Stimulated activated naive CD8-positive, alpha-beta T cell treated with anti-CD3 and anti-CD28 coated beads, Interleukin-15, amount 100 ng/mL, for 72 hours (primary cell): ENCODE measurements at places on chromosomes 3 and 15.

DNA sequence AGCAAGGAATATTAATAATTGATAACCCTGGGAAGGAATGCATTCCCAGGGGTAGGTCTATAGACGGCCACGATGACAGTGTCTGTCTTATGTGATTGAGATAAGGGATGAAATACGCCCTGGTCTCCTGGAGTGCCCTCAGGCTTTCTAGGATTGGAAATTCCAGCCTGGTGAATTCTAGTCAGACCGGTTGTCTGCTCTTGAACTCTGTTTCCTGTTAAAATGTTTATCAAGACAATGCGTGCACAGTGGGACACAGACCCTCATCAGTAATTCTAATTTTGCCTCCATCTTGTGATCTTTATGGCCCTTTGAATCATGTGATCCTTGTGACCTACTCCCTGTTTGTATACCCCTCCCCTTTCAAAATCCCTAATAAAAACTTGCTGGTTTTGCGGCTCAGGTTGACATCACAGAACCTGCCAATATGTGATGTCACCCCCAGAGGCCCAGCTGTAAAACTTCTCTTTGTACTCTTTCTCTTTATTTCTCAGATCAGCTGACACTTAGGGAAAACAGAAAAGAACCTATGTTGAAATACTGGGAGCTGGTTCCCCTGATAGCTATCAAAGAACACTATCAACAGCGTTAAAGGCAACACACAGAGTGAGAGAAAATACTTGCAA, 183.3 kb downstream of the PDE8A start:
- no peak for DNase-seq

GRCh38 chr15:42056934-42057798, 36.3 kb upstream of the PLA2G4E start:
- DNase-seq, result peak; percentile 56

DNA sequence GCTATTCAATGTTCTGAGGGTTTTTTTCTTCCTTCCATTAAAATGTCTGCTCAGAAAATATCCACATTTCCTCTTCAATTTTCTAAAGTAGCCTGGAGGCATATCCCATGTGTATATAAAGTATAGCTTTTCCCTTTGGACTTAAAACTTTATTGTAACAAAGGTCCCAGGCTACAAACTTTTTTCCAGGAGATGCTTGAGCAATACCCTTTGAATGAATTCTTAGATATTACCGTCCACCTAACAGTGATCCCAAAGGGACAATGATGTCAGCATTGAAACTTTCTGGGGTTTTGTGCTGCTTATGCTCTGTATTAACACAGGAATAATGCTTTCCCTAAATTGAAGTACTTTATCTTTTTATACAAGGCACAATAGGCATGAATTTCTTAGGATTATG, 525.2 kb downstream of the CADM2 start:
- DNase-seq, result no peak

DNA sequence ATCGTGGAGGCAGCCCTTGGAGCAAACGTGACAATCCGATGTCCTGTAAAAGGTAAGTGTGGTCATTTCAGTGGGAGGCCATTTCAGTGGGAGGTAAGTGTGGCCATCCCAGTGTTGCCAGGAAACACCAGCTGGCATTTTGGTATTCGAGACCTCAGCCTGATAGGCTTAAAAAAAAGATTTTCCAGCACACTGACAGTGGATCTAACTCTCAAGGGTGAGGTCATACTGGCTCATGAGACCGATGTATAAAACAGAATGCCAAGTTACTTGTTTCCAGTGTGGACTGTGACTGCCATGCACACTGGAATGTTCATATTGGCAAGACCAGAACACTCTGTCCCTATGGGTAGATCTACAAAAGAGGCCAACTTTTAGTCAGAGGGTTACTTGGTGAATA, 244.4 kb upstream of the GOLGA6L4 start:
- DNase-seq, result no peak

DNA sequence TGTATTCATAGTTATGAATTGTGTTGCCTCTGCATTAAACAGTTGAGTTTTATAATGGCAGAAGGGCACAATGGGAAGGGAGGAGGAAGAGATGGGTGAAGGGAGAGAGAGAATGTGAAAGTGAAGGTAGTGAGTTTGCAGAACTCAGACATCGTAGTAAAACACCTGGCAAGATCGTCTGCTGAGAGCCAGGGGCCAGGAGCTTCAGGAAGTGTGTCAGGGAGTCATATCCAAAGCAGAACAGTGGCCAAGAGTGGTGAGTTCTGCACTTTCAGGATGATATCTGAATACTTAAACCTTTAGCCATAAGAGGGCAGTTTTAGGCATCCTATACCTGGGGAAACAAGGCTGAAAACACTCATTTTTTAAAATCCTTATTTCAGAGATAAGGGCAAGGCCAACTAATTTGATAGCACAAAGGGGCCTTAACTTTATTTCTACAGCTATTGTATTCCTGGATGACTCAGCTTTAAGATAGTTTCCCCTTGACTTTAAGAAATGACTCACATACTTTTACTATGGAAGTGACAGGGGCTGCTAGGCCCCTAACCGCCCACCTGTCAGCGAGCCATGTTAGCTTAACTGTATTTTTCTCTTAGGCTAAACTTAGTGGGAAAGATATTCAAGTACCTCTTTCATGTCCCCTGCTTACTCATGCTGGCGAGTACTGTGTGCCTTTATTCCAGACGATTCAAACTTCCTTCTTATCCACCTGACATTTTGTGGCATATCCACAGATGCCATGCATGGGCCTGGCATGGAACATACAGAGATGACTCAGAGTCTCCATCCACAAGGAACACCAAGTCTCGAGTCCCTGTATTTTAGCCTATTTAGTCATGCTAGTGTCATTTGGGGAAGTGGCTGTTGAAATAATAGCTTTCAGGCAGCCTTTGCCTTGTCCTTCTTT, 53.9 kb downstream of the RLBP1 start:
- peak; percentile 20 for DNase-seq

DNA sequence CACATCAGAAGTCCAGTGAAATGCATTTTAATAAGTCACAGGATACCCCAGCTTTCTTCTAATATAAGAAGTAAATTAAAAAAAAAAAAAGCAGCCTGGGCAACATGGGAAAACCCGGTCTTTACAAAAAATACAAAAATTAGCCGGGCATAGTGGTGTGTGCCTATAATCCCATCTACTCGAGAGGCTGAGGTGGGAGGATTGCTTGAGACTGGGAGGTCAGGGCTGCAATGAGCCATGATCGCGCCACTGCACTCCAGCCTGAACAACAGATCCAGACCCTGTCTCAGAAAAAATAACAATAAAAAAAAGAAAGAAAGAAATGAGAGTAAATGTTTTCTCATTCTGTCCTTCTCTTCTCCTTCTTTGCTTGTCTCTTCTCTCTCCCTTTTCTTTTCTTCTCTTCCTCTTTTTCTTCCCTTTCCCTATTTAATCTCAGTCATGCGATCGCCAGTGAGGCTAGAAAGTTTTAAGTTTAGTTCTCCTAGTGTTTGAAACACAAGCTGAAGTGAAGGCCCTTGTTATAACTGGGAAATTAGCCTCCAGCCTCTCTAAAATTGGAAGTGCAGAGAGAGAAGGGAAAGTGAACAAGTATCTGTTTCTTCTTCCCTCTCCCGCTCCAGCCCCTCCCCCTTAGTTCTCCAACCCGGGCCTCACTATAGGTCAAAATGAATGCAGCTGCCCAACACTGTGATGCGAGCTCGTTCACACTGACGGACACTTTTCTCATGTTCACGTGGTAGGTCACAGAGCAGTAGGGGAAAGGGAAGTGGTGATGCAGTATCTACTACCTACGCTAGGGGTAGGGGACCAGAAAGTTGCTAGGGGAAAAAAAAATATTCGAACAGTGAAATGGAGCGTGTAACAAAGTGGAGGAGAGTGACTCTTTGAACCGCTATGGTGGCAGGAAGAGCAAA, 23.5 kb upstream of the TSC22D2 start:
- DNase-seq, result peak; percentile 65
